Activated naive CD8-positive, alpha-beta T cell treated with anti-CD3 and anti-CD28 coated beads, Interleukin-2, amount 10 ng/mL, durations not matched to agents 7 days and 5 days (primary cell): ENCODE measurements at places on chromosomes 1 and 21.

- DNase-seq: peak; percentile 77
- peaks cover 10% of the 10 kb centered on the region for H3K4me1 ChIP-seq
- no peak overlapping the region for H3K27ac ChIP-seq
- peaks cover 20% of the 10 kb centered on the region for H3K27me3 ChIP-seq
- H3K36me3 ChIP-seq: no peaks in the 10 kb centered on the region
- H3K4me3 ChIP-seq: peak overlapping the region; percentile 42
Observed at GRCh38 chr1:43934101-43934985, 742 bp downstream of the ARTN start.

DNA sequence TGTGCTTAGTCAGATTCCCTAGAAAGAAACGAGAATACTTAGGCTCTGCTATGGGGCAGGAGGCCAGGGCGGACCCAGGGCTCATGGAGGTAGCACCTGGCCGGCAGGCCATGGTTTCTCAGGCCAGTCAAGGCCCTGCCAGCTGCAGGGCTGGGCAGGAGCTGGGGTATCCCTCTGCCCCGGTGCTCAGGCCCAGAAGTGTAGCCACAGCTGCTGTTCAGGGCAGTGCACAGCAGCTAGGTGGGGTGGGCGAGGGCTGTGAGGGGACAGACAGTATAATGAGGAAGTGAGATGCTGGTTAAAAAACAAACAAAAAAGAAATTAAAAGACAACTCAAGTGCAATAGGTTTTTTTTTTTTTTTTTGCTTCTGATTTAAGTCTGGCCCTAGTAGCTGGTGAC lies 34.0 kb upstream of the EDN2 start:
- H3K36me3 ChIP-seq: peaks cover 3% of the 10 kb centered on the region
- no peak for DNase-seq
- no peak overlapping the region for H3K4me3 ChIP-seq

DNA sequence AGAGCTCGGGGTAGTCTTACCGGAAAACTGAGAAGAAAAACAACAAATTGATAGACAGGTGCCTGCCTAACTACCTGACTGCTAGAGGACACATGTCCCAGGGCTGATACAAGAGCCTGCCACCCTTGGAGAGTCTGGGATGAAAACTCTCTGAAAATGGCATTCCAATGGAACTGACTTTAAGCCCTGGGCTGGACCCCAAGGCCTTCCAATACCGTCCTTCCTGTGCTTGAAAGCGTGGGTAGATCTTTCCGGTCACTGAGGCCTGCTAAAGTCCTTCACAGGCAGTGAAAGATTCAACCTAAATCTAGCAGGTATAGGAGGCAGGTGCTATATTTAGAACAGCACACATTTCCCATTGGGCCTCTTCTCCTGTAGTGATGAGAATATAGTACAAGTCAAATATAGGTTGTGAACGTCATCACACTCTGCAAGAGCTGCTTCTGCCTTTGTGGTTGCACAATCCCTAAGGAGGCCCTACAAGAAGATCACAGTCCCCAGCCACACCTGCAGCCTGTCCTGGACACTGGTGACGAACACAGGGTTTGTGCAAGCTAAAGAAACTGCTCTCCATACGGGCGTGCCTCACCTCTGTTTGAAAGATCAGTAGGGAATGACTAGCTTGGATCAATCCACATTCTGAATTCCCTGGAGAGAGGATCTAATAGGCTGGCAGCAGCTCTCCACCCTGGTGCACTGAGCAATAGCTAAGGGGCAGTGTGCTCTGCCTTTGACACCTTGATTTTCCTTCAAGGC lies 876 bp upstream of the CHML start:
- H3K36me3 ChIP-seq: peaks cover 7% of the 10 kb centered on the region
- peak overlapping the region; percentile 74 for H3K4me3 ChIP-seq
- DNase-seq: no peak
- peaks cover 29% of the 10 kb centered on the region for H3K4me1 ChIP-seq
- H3K27me3 ChIP-seq: no peaks in the 10 kb centered on the region

GRCh38 chr21:45947296-45947695 lies 34.3 kb upstream of the COL6A1 start:
- no peak overlapping the region for H3K27ac ChIP-seq
- H3K4me1 ChIP-seq: no peaks in the 10 kb centered on the region
- no peak for DNase-seq
- H3K27me3 ChIP-seq: peaks cover 3% of the 10 kb centered on the region
- no peak overlapping the region for H3K4me3 ChIP-seq
- no peaks in the 10 kb centered on the region for H3K36me3 ChIP-seq

GRCh38 chr1:67463298-67463955 lies 33.2 kb upstream of the SERBP1 start:
- H3K4me1 ChIP-seq: no peaks in the 10 kb centered on the region
- H3K4me3 ChIP-seq: no peak overlapping the region
- H3K27me3 ChIP-seq: peaks cover 2% of the 10 kb centered on the region
- no peaks in the 10 kb centered on the region for H3K36me3 ChIP-seq
- H3K27ac ChIP-seq: no peak overlapping the region

- no peaks in the 10 kb centered on the region for H3K36me3 ChIP-seq
- no peak for DNase-seq
- H3K4me1 ChIP-seq: peaks cover 33% of the 10 kb centered on the region
- peaks cover 3% of the 10 kb centered on the region for H3K27me3 ChIP-seq
- peak overlapping the region; percentile 34 for H3K27ac ChIP-seq
- no peak overlapping the region for H3K4me3 ChIP-seq
Observed at GRCh38 chr21:43307677-43308070, 119.3 kb downstream of the SIK1 start.
